ENCODE measurements at places on chromosomes 4 and X.

DNA sequence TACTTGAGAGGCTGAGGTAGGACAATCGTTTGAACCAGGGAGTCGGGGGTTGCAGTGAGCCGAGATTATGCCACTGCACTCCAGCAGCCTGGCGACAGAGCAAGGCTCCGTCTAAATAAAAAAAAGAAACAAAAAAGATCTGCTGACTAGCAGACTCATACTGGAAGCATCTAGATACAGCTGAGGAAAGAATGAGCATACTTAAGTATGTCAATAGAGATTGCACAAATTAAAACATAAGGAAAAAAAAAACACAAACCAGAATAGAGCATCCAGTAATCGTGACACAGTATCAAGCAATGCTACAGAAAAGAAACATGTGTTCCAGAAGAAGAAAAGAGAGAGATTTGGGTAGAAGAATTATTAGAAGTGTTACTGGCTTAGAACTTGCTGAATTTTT, 105.5 kb upstream of the SPOCK3 start:
- DNase-seq: no peak

DNA sequence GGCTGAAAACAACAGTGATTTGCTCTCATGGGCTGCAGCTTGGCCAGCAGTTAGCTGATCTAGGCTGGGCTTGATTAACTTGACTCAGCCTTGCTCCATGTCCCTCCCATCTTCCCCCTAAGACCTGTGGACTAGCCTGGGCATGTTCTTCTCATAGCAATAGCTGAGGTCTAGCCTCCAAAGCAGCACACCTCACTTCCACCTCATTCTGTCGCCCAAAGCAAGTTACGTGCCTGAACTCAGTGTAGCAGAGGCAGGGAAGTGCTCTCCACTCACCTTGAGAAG, 62.2 kb downstream of the EVC start:
- no peak for DNase-seq

DNA sequence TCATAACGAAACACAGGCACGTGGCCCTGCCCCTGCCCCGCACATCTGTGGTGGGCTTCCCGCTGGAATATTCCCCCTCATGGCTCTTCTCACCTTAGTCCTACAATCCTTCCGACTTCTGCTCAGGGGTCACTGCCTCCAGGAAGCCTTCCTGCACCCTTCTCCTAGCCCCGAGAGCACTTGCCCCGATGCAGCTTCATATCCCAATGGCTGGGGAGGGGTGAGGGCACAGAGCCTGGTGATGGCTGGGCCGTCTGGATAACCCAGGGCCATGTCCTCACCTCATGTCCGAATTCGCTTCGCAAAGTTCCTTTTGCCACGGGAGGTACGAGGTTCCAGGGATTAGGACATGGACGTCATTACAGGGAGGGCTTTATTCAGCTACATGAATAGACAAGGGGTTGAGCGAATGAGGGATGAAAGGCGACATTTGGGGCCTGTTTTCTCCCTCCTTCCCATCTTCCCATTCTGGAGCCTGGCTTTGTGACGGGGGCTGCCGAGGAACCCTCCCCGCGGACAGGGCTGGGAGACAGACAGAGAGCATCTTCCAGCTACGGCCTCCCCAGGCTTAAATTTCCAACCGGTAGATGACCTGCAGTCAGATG, 35.5 kb upstream of the HMX1 start:
- no peak for DNase-seq

- no peak for DNase-seq
These were observed 405.9 kb downstream of the ADGRL3 start for GRCh38 chr4:61605984-61606383.

DNA sequence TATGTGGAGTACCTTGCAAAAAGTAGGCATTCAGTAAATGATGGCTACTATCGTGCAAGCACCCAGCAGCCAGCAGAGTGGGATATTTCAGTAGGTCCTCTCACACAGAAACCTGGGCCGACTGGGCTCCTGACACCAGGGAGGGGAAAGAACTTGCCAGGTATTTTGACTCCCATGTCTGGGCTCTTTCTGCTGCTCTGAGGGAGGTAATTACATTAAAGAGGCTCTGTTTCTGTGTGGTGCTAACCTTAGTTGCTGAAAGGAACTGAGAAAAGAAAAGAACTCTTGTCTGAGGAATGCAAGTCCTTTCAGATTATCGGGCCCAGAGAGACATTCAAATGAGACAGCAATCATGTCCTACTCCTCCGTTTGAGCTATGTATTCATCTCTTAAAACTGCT, 175.8 kb upstream of the MTMR8 start:
- DNase-seq: no peak

GRCh38 chrX:29890004-29890403, 325.4 kb upstream of the MAGEB2 start:
- DNase-seq: no peak

- DNase-seq: no peak
These were observed 17.2 kb downstream of the SLC39A8 start for GRCh38 chr4:102328045-102328444.

DNA sequence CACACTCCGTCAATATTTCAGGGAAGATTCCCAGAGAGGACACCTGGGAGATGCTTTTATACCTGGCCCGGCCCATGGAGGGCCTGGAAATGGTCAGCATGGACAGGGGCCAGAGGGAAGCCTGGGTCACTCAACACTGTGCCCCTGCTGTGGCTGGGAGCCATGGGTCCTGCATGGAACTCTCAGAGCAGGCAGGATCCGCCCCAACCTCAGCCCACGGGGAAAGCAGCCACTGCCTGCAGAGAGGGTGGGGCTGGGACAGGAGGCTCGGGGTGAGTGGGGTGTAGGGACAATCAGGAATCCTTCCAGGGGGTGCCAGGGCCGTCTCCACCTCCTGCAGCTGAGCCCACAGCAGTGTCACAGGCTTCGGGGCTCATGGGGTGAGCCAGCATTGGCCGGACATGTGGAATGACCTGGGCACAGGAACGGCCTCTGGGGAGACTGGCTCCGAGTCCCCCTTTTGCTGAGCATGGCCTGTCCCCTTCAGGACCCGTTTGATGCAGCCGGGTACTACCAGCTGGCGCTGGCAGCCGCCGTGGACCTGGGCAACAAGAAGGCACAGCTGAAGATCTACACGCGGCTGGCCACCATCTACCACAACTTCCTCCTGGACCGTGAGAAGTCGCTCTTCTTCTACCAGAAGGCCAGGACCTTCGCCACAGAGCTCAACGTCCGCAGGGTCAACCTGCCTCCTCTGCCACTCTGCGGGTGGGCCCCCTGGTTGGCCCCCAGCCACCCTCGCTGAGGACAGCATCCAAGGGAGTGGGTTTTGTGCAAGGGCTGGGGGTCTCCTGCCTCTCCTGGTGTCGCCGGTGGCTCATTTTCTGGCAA, 29.1 kb upstream of the HTRA3 start:
- no peak for DNase-seq

DNA sequence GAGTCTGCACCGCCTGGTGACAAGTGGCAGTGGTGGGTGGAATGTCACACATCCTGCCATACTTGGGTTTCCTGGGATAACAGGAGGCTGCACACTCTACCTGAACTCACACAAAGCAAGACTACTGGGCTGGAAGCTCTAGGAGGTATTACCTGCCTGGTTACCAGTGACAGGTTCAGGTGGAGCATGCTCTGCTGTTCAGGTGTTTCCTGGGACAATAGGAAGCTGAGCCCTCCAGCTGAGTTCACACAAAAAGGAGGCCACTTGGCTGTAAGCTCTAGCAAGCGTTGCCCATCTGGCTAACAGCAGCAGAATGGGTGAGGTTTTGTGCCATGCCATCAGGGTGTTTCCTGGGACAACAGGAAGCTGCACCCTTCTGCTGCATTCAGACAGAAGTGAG, 17.4 kb upstream of the UGT2B7 start:
- DNase-seq: no peak

DNA sequence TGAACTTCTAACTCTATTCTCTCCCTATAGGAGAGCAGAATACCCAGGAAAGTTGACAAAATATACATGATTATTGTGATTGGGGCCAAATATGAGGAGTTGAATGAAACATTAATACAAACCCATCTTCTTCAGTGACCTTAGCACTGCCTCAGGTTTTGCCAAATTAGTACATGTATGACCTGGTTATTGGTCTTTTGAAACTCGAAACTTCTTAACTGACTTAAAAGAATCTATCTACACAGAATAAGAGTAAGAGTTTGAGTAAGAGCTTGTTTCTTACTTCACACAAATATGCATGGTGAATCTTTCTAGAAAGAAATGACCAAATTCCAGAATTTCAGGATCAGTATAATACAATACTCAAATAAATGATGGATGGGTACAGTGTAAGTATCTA, 213.0 kb upstream of the GK2 start:
- DNase-seq: no peak

- no peak for DNase-seq
These were observed at the start of gene TNIP2 for GRCh38 chr4:2755821-2756690. TSS of gene TNIP2 (minus strand) at chr4:2756336. CDS start at chr4:2756289, 47 bp downstream.

GRCh38 chr4:5808081-5808741, 84.7 kb downstream of the CRMP1 start:
- DNase-seq: no peak

DNA sequence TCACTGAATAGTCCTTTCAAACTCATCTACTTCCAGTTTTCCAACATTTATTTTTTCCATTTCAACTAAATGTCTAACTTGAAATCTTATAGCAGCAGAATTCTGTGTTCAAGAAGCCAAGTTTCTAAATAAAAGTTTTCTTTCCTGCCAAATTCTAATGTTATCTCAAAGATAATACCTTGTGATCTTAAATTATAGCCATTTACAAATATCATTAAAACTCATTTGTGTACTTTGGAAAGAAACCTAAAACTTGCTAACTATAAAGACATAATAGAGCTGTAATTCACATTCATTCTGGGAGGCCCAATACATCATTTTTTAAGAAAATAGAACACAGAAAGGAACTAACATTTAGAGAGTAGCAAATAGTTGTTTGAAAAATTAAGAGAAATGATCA, 83.9 kb downstream of the MAD2L1 start:
- no peak for DNase-seq

DNA sequence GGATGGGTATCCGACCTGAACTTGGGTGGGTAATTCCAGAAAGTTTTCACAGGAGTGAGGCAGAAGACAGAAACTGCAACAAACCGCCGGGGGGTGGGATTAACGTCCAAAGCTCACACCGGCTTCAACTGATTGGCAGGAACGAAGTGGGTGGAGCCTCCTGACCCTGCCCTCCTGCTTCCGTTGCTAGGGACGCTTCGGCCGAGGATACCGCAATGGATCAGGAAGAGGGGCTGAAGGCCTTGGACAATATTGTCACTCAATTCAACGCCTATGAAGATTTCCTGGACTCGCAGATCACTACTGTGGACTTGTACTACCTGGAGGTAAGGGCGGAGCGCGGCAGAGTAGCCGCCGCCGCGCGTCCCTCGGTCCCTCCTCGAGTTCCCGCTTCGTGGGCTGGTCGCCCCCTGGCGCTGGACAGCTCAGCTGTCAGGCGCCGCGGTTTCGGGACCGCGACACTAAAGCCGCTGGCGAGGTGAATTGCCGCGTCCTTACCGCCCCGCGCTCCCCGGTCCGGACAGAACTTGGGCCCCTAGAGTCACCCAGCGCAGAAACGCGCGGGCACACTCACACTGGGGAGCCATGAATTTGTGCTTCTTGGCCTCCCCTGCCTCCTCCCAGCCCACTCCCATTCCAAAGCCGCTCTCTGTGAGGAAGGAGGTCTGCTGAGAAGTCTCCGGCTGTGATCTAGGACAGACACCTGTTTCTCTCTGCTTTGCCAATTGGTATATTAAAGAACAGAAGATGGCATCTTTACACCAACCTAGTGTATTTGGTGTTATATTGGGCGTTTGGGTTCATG, at the start of gene CFAP299:
Gene CFAP299, plus strand, starts transcription at position 177 of the 805 bp plus-strand sequence.
- peak; percentile 56 for DNase-seq

Data from GM04503 (cell line).